ENCODE measurements at places on chromosomes 2 and 18.

DNA sequence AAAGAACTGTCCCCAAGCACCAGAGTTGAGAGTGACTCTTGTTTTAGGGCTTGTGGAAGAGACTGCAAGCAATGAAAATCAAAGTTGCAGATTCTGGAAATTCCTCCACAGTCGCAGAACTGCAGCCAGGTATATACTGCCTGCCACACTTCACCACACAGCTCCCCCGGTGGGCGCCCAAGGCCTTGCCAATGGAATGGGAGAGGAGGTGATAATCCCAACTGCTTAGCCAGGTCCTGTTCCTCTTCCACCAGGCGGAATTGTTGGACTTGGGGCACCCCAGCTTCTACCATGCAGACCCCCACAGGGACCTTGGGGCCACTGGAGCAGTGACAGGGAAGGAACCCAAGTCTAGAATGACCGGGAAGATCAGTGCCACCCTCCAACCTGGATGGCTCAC lies 4.8 kb upstream of the PDIA6 start:
- H3K36me3 ChIP-seq, result no peaks in the 10 kb centered on the region
- H3K4me1 ChIP-seq, result no peaks in the 10 kb centered on the region
- no peaks in the 10 kb centered on the region for H3K27me3 ChIP-seq
- no peak for DNase-seq

GRCh38 chr2:128169094-128169493 lies 78.1 kb downstream of the UGGT1 start:
- peaks cover 7% of the 10 kb centered on the region for H3K36me3 ChIP-seq
- no peaks in the 10 kb centered on the region for H3K4me1 ChIP-seq
- DNase-seq, result no peak
- H3K27me3 ChIP-seq, result no peaks in the 10 kb centered on the region
- no peak overlapping the region for H3K27ac ChIP-seq

GRCh38 chr2:149394864-149395263 lies 64.5 kb downstream of the LYPD6 start:
- H3K27me3 ChIP-seq, result no peaks in the 10 kb centered on the region
- no peak overlapping the region for H3K4me3 ChIP-seq
- no peaks in the 10 kb centered on the region for H3K4me1 ChIP-seq
- DNase-seq, result no peak
- H3K27ac ChIP-seq, result no peak overlapping the region
- no peaks in the 10 kb centered on the region for H3K36me3 ChIP-seq

- DNase-seq, result no peak
- no peak overlapping the region for H3K27ac ChIP-seq
- no peak overlapping the region for H3K4me3 ChIP-seq
- H3K36me3 ChIP-seq, result no peaks in the 10 kb centered on the region
These were observed 22.7 kb downstream of the PDE1A start for GRCh38 chr2:182404092-182404491.

GRCh38 chr2:28093308-28093707 lies 202.8 kb downstream of the BABAM2 start:
- DNase-seq, result no peak
- H3K36me3 ChIP-seq, result no peaks in the 10 kb centered on the region
- H3K4me1 ChIP-seq, result no peaks in the 10 kb centered on the region
- H3K27me3 ChIP-seq, result no peaks in the 10 kb centered on the region
- H3K27ac ChIP-seq, result no peak overlapping the region

- DNase-seq, result no peak
- no peaks in the 10 kb centered on the region for H3K36me3 ChIP-seq
- H3K4me1 ChIP-seq, result no peaks in the 10 kb centered on the region
- no peaks in the 10 kb centered on the region for H3K27me3 ChIP-seq
- no peak overlapping the region for H3K27ac ChIP-seq
- no peak overlapping the region for H3K4me3 ChIP-seq
These were observed 51.7 kb upstream of the SPATS2L start for GRCh38 chr2:200254773-200255172.

DNA sequence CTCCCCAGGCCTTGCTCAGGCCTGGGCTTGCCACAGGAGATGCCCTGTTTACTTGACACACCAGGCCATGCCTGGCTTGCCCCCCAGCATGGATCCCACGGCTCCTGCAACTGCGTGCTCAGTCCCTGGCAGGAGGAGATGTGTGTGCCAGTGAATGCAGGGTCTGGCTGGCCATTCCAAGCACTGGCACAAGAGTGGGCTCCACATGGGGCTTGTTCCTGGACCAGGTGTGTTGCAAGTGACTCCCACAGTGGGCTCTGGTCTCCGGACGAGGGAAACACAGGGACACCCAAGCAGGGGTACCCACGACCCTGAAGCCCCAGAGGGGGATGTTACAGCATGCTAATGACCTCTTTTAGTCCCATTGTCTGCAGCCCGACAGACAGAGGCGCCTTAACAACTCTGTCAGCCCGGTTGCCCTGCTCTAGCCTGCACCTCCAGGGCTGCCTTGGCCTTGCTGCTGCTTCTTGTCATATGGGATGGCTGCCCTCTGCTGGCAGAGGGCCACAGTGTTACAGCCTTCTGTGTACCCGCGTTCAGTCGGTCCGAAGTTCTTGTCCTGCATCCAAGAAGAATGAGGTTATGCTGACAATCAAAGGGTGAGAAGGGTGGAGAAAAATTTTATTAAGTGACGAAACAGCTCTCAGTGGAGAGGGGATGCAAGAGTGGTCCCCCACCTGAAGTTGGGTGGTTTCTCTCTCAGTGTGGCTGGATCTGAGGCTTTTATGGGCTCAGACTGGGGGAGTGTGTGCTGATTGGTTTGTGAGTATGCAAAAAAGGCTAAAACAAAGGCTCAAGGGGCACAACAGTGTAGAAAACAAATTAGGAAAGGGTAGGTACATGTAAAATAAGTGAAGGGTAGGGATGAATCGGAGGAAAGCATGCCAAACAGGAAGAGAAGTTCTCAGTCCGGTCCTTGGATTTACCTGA lies 180.4 kb downstream of the MBD5 start:
- no peaks in the 10 kb centered on the region for H3K4me1 ChIP-seq
- H3K27ac ChIP-seq, result no peak overlapping the region
- no peak overlapping the region for H3K4me3 ChIP-seq
- H3K27me3 ChIP-seq, result no peaks in the 10 kb centered on the region

GRCh38 chr2:101790857-101791256 lies 93.3 kb downstream of the MAP4K4 start:
- no peak overlapping the region for H3K4me3 ChIP-seq
- no peaks in the 10 kb centered on the region for H3K36me3 ChIP-seq
- H3K4me1 ChIP-seq, result peaks cover 8% of the 10 kb centered on the region
- no peaks in the 10 kb centered on the region for H3K27me3 ChIP-seq
- no peak for DNase-seq
- peak overlapping the region; percentile 74 for H3K27ac ChIP-seq

GRCh38 chr2:74027496-74027895 lies 42.8 kb downstream of the TET3 start:
- H3K4me3 ChIP-seq, result no peak overlapping the region
- peaks cover 1% of the 10 kb centered on the region for H3K4me1 ChIP-seq
- H3K27me3 ChIP-seq, result no peaks in the 10 kb centered on the region
- no peaks in the 10 kb centered on the region for H3K36me3 ChIP-seq

DNA sequence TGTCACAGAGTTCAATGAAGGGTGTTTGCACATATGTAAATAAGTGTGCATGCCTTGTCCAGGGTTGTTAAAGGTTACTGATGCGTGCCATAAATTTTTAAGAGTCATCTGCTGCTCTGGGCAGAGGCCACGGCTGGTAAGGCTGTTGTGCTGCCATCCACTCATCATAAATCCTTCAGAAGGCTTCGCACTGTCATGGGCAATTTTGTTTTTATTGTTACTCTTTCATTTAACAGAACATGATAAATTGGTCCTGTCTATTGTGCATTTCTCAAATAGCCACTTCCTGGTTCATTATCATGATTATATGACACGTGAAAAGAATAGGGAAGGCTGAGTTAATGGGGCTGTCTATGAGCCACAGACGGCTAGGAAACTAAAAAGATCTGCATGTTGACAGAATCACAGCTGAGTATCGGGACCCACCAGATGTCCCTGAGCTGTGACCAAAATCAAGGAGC lies 634.3 kb upstream of the SOX11 start:
- H3K4me3 ChIP-seq, result no peak overlapping the region
- no peak overlapping the region for H3K27ac ChIP-seq
- no peaks in the 10 kb centered on the region for H3K4me1 ChIP-seq
- no peaks in the 10 kb centered on the region for H3K27me3 ChIP-seq
- no peak for DNase-seq

- no peaks in the 10 kb centered on the region for H3K36me3 ChIP-seq
- H3K27me3 ChIP-seq, result no peaks in the 10 kb centered on the region
- H3K4me1 ChIP-seq, result no peaks in the 10 kb centered on the region
- H3K27ac ChIP-seq, result no peak overlapping the region
- no peak overlapping the region for H3K4me3 ChIP-seq
These were observed 3.3 kb upstream of the SLC66A2 start for GRCh38 chr18:79954791-79955190.

- H3K36me3 ChIP-seq, result no peaks in the 10 kb centered on the region
- no peak for DNase-seq
- H3K27me3 ChIP-seq, result no peaks in the 10 kb centered on the region
These were observed 115.0 kb downstream of the CELF4 start for GRCh38 chr18:37450434-37451132.

- H3K4me3 ChIP-seq, result no peak overlapping the region
- H3K36me3 ChIP-seq, result no peaks in the 10 kb centered on the region
- DNase-seq, result no peak
- no peaks in the 10 kb centered on the region for H3K27me3 ChIP-seq
- no peaks in the 10 kb centered on the region for H3K4me1 ChIP-seq
- no peak overlapping the region for H3K27ac ChIP-seq
These were observed 8.4 kb downstream of the EPG5 start for GRCh38 chr18:45958730-45959129.

- H3K4me3 ChIP-seq, result no peak overlapping the region
These were observed 859.5 kb upstream of the SOX11 start for GRCh38 chr2:4832642-4833041.

- H3K36me3 ChIP-seq, result no peaks in the 10 kb centered on the region
- no peak overlapping the region for H3K27ac ChIP-seq
- no peak for DNase-seq
- peaks cover 3% of the 10 kb centered on the region for H3K4me1 ChIP-seq
These were observed 94.4 kb downstream of the SPTBN1 start for GRCh38 chr2:54550547-54550946.

GRCh38 chr2:220855296-220855695 lies 716.8 kb downstream of the EPHA4 start:
- DNase-seq, result no peak
- no peak overlapping the region for H3K27ac ChIP-seq
- H3K4me1 ChIP-seq, result no peaks in the 10 kb centered on the region
- H3K36me3 ChIP-seq, result no peaks in the 10 kb centered on the region
- H3K4me3 ChIP-seq, result no peak overlapping the region
- no peaks in the 10 kb centered on the region for H3K27me3 ChIP-seq

- no peak overlapping the region for H3K4me3 ChIP-seq
- no peak for DNase-seq
- peaks cover 8% of the 10 kb centered on the region for H3K4me1 ChIP-seq
- H3K36me3 ChIP-seq, result no peaks in the 10 kb centered on the region
- no peaks in the 10 kb centered on the region for H3K27me3 ChIP-seq
- H3K27ac ChIP-seq, result peak overlapping the region; percentile 95
These were observed 51.2 kb downstream of the SLC4A1AP start for GRCh38 chr2:27714851-27715291.

- DNase-seq, result no peak
- H3K27me3 ChIP-seq, result no peaks in the 10 kb centered on the region
- no peak overlapping the region for H3K4me3 ChIP-seq
- no peaks in the 10 kb centered on the region for H3K4me1 ChIP-seq
- H3K27ac ChIP-seq, result no peak overlapping the region
- no peaks in the 10 kb centered on the region for H3K36me3 ChIP-seq
These were observed 211.8 kb downstream of the NRXN1 start for GRCh38 chr2:50820176-50820575.

DNA sequence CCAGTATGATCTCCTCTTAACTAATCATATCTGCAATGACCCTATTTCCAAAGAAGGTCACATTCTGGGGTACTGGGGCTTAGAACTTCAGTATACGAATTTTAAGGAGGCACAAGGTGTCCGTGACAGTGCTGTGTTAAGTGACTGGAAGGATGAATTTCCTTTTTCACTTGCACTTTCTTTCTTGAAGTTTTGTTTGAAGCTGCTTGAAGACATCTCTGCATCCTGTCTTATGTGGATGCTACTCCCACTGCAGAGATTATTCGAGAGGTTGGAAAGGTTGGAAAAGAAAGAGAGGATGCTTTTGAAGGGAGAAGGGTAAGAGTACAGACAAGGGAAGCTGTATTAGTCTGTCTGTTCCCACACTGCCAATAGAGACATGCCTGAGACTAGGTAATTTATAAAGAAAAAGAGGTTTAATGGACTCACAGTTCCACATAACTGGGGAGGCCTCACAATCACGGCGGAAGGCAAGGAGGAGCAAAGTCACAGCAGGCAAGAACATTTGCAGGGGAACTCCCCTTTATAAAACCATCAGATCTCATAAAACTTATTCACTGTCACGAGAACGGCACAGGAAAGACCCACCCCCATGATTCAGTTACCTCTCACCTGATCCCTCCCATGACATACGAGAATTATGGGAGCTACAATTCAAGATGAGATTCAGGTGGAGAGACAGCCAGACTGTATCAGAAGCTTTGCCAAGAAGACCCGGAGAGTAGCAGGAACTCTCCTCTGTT lies 3.6 kb upstream of the RNF144A start:
- DNase-seq, result no peak
- no peaks in the 10 kb centered on the region for H3K4me1 ChIP-seq
- no peak overlapping the region for H3K4me3 ChIP-seq
- H3K36me3 ChIP-seq, result no peaks in the 10 kb centered on the region
- H3K27me3 ChIP-seq, result no peaks in the 10 kb centered on the region

DNA sequence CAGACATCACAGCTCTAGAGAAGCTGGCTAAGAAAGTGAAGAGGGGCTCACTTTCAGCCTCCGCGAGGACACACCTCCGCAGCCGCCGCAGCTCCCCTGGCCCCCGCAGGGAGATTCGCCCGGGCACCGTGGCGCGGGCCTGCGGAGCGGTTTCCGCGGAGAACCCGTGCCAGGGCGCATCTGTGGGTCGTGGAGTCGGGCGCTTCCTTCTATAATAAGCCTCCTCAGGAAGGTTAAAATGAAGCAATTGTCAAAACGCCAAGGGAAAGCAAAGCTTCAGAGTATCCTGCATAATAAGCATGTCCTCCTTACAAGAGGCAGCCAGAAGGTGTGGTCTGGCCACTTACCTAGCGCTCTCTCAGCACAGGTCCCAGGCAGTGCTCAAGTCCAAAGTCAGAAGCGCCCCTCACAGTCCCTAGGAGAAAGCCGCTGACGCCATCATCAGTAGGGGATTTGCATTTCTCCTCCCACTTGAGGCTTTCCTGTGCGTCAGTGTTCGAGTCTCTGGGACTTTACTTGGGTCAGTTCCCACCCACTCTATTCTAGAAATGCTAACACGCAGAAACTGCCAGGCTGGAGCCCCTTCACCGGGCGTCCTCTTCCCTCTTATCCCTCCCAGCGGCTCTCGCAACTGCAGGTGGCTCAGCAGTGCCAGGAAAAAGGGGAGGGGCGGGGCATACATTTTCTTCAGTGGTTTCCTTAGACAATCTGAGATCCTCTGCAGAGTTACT lies at the start of gene STAT4:
TSS of gene STAT4 (minus strand) at position 395 of the 731 bp plus-strand sequence. CDS start 2,791 bp downstream, outside the sequence.
- H3K4me3 ChIP-seq, result peak within 1 kb of the TSS; percentile 44
- no peaks in the 10 kb centered on the region for H3K27me3 ChIP-seq
- peak; percentile 69 for DNase-seq
- H3K27ac ChIP-seq, result no peak within 1 kb of the TSS
- H3K36me3 ChIP-seq, result no peaks in the 10 kb centered on the region
